Left ventricle myocardium inferior (tissue), 1 donor: ENCODE measurements at places on chromosomes 7 and 10.

- H3K4me3 ChIP-seq = no peak overlapping the region
- H3K36me3 ChIP-seq = no peaks in the 10 kb centered on the region
- H3K27ac ChIP-seq = no peak overlapping the region
- DNase-seq = no peak
- H3K27me3 ChIP-seq = no peaks in the 10 kb centered on the region
- H3K4me1 ChIP-seq = peaks cover under 1% of the 10 kb centered on the region
Measured at GRCh38 chr7:24739306-24739705, 18.0 kb downstream of the GSDME start.

DNA sequence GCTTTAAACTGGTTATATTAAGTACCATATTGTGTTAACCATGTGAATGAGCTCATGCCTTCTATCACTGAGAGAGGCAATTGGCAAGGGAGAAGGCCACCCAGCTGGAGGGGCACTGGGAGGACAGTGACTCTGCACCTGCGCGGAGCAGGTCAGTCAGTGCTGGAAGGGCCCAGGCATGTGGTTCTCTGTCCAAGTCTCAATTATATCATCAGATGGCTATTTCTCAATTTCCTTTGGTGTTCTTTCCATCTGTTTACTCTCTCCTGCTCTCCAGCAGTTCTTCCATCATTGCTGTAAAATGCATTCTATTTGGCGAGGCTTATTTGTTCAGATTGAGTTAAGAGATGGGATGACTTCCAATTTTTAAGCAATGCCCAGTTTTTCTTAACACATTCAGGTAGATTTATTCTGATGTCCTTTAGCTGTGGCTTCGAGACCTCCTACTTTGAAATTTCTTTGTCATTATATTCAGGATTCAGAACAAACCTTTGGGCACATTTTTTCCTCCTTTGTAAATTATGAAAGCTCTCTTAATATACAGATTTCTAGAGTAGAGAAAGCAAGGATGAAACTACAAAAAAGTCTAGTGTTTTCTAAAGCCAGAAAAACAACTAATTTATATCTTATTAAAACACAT is 159.3 kb downstream of the BMPER start:
- DNase-seq = no peak
- peaks cover 17% of the 10 kb centered on the region for H3K4me1 ChIP-seq
- no peaks in the 10 kb centered on the region for H3K27me3 ChIP-seq
- no peaks in the 10 kb centered on the region for H3K36me3 ChIP-seq

- peaks cover 80% of the 10 kb centered on the region for H3K4me1 ChIP-seq
- peak overlapping the region; percentile 6 for H3K27ac ChIP-seq
- no peak for DNase-seq
Measured at GRCh38 chr10:103818765-103819374, 36.5 kb downstream of the SH3PXD2A start.

DNA sequence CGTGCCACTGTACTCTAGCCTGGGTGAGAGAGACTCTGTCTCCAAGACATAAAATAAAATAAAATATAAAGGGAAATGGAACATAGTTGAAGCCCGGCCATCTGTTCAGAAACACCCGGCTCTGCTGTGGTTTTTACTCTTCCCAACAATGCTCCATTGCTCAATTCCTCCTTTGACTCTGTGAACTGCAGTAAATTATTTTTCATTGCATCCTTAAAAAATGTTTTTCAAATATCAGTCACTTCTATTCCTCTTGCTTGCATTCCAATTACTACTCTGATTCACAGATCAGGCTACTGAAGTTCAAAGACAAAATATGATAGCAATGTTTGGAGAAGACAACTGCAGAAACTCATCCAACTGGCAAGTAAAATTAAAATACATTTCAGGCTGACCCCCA is 983.0 kb downstream of the SORCS1 start:
- H3K36me3 ChIP-seq = no peaks in the 10 kb centered on the region
- DNase-seq = no peak
- H3K4me1 ChIP-seq = no peaks in the 10 kb centered on the region
- no peak overlapping the region for H3K27ac ChIP-seq

GRCh38 chr7:6636741-6637543 is at the start of gene ZNF316:
Gene ZNF316, plus strand, starts transcription at chr7:6637318. Its CDS starts 5,092 bp downstream, at chr7:6642410.
- peaks cover 18% of the 10 kb centered on the region for H3K36me3 ChIP-seq
- no peaks in the 10 kb centered on the region for H3K27me3 ChIP-seq
- peak within 1 kb of the TSS; percentile 90 for H3K4me3 ChIP-seq
- peak; percentile 72 for DNase-seq

GRCh38 chr7:142957723-142958122 is 4.4 kb downstream of the KEL start:
- DNase-seq = no peak
- H3K27me3 ChIP-seq = no peaks in the 10 kb centered on the region
- H3K36me3 ChIP-seq = no peaks in the 10 kb centered on the region
- H3K27ac ChIP-seq = no peak overlapping the region
